OCI-LY7 (cell line): ENCODE measurements at places on chromosomes 3 and 15. TPM values are rescaled to one million over a fixed set of nuclear protein-coding genes. Genes with fewer than 3 reads are reported as not detected.

- no peak for DNase-seq
Observed at GRCh38 chr3:59424268-59425010, 374.6 kb upstream of the CFAP20DC start.

The PSTPIP1 gene
- total RNA-seq, result 23.6 and 27.4 TPM in 2 replicates

- DNase-seq, result no peak
Observed at GRCh38 chr3:8413337-8413926, 88.2 kb upstream of the LMCD1 start.

- no peak for DNase-seq
Observed at GRCh38 chr3:134858441-134859035, 63.5 kb downstream of the EPHB1 start.

- DNase-seq, result no peak
Observed at GRCh38 chr15:55588070-55588814, at the start of gene PYGO1. Gene PYGO1 (minus strand): TSS chr15:55588345. CDS start chr15:55587883, 462 bp downstream.

- DNase-seq, result no peak
Observed at GRCh38 chr3:79661896-79662295, 105.9 kb downstream of the ROBO1 start.

The MINAR1 gene
- 1.3 and 1.8 TPM in 2 replicates for total RNA-seq
